ENCODE measurements at places on chromosomes 4 and X.

DNA sequence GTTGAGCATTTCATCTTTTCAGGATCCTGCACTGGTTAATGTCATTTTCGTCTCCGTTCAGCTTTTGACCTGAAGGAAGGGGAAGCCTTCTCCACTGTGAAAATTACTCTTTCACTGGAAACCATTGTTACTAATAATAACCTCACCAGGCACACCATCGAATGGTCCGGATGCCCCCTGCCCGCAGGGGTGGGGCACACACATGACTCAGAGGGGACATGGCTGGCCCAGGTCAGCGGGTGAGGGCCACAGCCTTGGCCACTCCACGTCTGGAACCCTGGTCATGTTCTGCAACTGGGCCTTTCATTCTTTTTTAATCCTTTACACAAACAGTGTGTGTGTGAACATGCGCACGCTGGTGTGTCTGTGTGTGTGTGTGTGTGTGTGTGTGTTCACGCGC, 191.8 kb downstream of the BCOR start:
- DNase-seq = no peak

DNA sequence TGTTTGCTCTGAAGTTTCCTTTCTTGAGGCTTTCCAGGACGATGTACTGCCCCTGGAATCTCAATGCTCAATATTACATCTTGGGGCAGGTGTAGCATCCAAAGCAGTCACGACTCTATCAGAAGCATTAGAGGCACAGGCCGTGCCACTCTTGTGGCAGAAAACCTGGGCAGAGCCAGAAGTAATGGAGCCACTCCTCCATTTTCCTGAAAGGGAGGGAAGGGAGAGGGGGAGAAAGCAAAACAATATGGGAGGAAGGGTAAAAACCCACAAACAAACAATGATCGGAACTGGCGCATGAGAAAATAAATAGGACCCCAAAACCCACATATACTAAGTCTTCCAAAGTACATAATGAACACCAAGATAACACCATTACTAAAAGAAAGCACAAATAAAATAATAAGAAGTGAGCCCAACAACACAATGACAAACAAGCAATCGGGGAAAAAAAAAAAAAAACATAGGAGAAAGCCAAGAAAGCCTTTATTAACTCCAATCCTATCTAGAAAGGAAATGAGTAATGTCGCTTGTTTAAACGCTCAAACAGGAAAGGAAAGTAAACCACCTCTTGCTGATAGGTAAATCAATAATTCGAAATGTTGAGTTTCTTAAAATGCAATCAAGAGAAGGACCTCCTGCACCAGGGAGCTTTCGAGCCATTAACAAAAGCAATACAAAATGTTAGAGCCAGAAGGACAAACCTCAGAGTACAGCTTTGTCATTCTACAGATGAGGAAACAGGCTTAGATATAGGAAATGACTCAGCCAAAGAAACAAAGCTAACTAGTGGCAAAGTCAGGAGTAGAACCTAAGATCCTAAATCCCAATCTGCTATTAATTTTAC, 117.4 kb downstream of the ATRX start:
- no peak for DNase-seq

- no peak for DNase-seq
Measured at GRCh38 chrX:48827654-48827968, 1.3 kb downstream of the ERAS start.

DNA sequence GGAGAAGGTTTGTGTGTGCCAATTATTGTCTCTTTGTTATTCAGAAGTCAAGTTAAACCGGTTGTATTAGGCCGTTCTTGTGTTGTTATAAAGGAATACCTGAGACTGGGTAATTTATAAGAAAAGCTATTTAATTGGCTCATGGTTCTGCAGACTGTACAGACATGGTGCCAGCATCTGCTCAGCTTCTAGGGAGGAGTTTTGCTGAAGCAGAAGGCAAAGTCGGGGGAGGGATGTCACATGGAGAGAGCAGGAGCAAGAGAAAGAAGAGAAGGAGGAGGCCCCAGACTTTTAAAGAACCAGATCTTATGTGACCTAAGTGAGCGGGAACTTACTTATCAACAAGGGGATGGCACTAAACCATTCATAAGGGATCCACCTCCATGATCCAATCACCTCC, 349.3 kb upstream of the PCDH18 start:
- no peak for DNase-seq

DNA sequence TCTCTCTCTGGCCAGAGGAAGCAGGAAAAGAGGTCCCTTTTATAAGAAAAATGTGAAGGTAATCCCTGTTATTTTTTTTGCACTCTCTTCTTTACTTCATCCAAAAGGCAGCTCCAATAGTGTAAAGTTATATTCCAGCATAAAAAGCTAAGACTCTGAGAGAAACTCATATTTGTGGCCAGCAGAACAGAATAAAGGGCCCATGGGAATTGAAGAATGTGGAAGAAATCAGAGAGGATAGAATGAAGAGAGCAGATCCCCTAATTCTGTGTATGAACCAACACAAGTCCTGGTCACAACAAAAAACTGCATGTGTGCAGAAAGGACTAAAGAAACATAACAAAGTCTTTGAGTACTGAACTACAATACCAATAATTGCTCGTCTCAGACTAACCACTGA, 22.3 kb downstream of the RPS6KA6 start:
- DNase-seq = no peak

GRCh38 chr4:82437285-82438005, 7.1 kb downstream of the ENOPH1 start:
- no peak for DNase-seq

DNA sequence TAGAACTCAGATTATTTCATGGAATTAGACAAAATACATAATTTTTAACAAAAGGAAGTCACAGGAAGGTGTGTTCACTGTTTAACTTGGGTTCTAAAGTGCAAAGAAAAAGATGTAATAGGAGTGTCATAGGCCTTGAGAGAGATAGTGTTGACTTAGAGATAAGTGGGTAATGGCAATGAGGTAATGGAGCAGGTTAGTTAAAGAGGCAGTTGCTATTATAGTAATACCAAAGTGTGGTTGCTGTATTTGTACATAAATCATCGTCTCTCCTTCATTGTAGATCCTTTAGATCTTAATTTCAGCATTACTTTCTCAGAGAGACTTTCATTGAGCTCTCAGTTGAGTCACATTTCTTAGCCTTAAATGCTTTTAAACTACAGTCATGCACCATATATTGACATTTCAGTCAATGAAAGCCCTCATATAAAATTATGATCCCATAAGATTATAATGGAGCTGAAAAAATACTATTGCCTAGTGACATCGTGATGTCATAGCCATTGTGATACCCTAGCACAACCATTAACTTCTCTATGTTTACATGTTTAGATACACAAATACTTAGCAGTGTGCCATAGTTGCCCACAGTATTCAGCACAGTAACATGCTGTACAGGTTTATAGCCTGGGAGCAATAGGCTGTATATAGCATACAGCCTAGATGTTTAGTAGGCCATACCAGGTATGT, 245.4 kb downstream of the ADGRL3 start:
- no peak for DNase-seq

DNA sequence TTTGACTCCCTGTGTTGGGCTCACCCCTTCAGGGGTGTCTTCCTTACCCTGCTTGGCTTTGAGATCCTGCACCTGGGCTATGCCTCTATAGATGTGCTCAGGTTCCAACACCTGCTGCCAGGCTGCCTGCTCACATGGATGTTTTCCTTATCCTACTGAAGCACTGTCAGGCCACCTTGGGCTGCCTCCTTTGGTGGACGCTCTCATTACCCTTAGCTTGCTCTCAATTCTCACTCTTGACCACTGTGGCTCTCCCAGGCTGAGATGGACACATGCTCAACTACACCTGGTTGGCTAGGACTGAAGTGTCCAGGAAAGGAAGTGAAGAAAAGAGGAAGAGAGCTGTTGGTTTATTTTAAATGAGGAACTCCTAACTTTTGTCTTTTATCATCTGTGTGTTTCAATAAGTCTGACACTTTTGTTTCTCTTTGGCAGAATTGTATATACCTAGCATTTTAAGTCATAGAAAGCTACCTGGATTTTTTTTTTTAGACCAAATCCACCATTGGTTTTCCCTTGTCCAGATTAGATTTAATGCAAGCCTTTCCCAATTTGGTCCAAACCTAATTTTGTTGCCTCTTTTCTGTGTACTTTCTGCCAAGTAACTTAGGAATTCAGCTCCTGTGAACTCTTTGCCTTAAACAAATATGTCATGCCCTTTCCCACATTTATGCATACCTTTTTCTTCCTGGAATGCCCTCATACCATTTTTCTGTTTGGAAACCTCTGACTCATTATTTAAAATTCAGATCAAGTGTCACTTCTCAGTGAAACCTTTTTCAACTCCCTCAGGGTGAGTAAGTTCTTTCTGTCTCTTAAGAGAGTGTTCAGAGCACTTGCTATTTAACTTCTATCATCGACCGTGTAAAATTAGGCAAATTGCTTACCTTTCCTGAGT, 175.8 kb downstream of the GC start:
- DNase-seq = no peak

DNA sequence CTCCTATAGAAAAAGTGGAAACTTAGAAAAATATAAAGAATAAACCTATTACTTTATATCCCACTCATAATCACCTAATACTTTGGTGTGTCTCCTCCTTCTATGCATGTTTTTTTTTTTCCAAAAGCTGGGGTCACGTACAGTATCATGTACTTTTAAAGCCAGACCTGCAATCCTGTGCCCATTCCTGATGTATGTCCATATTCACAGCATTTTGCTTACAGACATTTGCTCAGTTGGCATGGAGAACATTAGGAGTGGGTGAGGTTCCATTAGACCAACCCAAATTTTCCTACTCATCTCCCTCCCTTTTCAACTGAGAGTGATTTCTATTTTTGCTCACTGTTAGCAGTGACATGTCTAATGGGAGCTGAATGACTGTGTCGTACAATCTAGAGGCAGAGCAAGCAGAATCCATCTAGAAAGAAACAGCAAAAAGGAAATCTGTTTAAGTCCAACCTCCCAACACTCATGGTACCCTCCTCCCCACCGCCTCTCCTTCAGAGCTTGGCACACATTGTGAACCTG, 195.6 kb upstream of the KLF3 start:
- DNase-seq = no peak

DNA sequence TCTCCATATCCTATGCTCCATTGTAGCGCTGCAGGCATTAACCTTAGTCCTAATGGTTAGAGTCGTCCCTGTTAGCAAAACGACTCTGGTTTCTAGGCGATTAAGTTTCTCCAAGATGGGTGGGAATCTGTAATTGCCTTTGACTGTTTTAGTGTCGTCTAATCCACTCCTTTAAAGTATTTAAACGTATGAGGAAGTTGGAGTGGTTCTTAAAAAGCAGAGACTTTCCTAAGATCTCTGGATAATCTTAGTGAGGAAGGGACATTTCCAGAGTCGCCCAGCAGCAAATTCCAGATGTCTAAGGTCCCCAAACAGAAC, 285 bp downstream of the MRPS18C start:
- DNase-seq = no peak

DNA sequence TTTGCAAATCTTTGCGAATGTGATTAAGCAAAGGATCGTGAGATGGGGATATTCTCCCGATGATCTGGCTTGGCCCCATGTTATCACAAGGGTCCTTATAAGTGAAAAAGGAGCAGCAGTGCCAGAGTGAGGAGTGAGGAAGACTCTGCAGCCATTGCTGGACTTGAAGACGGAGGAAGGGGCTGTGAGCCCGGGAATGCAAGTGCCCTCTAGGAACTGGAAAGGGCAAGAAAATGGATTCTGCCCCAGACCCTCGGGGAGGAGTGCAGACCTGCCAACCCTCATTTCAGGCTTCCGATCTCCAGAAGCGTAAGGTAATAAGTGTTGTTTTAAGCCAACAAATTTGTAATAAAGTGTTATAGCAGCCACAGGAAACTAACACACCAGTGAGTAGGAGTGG, 76.3 kb downstream of the EVC start:
- no peak for DNase-seq

GRCh38 chr4:181219783-181220416, 1023.3 kb upstream of the TENM3 start:
- no peak for DNase-seq

- DNase-seq = no peak
Measured at GRCh38 chr4:137609718-137610430, 77.6 kb upstream of the PCDH18 start.

GRCh38 chr4:56698329-56698728, 17.2 kb upstream of the HOPX start:
- DNase-seq = no peak

GRCh38 chr4:102543030-102543928, 42.1 kb downstream of the NFKB1 start:
- DNase-seq = no peak

GRCh38 chr4:60757986-60758680, 442.0 kb upstream of the ADGRL3 start:
- no peak for DNase-seq
